ENCODE measurements at places on chromosomes 5 and 9.

- peak; percentile 18 for DNase-seq
Observed at GRCh38 chr5:128213340-128213739, 129.8 kb downstream of the SLC12A2 start.

DNA sequence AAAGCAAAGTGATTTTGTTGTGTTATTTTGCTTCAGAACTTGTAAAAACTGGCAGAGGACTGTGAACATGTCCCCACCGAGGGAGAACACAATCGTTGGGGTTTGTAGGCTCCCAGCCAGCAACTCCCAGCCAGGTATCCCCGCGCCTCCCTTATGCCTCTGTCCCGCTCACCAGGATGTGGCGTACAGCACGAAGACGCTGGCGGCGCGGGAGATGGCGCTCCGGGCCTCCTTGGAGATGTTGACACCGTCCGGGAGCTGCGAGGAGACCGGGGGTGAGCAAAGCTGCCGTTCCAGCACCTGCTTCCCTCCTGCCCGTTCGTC lies 630 bp downstream of the POLE3 start:
- DNase-seq: no peak

DNA sequence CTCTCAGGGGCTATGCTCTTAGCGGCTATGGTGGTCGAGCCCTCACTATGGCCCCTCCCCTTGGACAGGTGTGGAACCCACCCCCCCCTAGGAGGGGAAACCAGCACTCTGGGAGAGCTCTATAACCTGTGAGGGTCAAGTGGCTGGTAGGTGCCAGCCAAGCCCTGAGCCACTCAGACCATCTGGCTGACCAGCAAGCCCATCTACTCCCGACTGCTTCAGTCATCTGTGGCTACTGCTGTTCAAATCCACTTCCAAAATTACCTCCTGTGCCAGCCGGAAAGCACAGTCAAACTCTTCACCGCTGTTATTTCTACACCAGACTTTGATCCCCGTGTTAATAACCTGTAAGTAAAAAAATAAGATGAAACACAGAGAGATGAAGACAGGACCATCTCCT lies 28.5 kb downstream of the NSUN2 start:
- no peak for DNase-seq

DNA sequence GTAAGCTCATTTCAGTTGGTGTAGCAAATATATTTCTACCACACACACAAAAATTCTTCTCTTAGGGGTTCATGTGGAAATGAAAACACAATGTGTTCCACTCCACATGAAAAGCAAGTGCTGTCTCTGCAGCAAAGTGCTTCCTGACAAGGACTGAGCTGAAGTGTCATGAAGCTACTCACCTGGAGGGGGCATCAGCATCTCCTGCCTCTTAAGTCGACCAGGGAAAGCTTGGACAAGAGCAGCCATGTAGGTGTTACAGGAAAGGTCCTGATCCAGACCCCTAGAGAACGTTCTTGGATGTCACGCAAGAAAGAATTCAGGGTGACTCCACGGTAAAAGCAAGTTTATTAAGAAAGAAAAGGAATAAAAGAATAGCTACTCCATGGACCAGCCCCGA lies 62.8 kb downstream of the SV2C start:
- no peak for DNase-seq

DNA sequence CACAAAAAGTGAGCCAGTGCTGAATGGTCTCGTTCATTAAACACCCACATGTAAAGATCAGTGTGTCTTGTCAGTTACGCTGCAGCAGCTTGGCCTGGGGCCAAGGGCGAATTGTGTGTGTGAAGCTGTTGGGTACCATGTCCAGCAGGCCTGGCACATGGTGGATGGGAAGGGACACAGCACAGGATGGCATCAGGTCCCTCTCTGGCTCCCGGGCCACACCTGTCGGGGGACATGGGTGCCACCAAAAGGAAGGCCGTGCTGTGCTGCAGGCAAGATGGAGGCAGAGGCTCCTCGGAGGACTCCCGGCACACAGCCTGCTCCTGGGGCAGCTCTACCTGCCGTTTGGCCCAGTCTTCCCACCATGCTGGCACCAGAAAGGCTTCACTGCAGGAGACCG lies 32.0 kb downstream of the NKD2 start:
- no peak for DNase-seq

- no peak for DNase-seq
Observed at GRCh38 chr5:55325621-55326020, 17.8 kb downstream of the MTREX start.

- DNase-seq: no peak
Observed at GRCh38 chr5:94870511-94871183, 252.2 kb downstream of the SLF1 start.

GRCh38 chr9:127801955-127802575 lies 617 bp upstream of the FPGS start:
- DNase-seq: no peak

DNA sequence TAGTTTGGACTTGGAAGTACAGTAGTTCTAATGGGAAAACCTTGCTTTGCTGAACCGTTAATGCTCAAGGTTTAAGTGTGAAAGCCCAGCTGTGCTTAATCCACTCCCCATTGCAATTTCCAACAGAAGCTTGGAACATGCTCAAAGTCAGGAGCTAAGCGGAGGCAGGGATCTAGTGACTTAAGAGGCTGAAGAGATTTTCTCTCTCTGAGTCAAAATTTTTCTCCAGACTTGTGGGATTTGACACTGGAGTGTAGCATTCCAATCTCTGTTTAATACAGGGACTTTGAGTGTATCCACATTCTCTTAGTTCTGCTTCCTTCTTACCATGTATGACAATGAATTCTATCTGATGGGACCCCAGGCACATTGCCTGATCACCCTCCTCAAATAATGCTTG lies 471.8 kb downstream of the KIF4B start:
- no peak for DNase-seq

- no peak for DNase-seq
Observed at GRCh38 chr9:73689051-73689870, 537.6 kb downstream of the ANXA1 start.

Measured in activated CD4-positive, alpha-beta T cell treated with anti-CD3 and anti-CD28 coated beads for 4 hours (primary cell).